ENCODE measurements at places on chromosomes 3 and 15. TPM values are rescaled to one million over a fixed set of nuclear protein-coding genes. Genes with fewer than 3 reads are reported as not detected.

DNA sequence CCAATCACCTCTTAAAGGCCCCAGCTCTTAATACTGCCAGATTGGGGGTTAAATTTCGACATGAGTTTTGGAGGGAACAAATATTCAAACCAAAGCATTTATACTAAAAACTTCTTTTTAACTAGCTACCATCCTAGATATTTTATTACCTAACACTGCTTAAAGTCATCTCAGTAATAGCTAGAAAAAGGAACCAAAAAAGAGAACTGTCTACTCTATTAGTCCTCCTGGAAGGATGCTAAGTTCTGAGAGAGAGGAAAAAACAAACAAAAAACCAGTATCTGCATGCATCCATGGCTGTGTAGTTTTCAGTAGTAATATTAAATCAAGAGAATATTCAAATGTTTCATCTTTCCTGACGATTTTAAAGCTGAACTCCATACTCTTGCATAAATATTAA, 5.8 kb downstream of the CPOX start:
- H3K4me3 ChIP-seq = no peak overlapping the region
- no peak overlapping the region for H3K27ac ChIP-seq
- no peak for DNase-seq
- H3K27me3 ChIP-seq = no peaks in the 10 kb centered on the region
- no peaks in the 10 kb centered on the region for H3K4me1 ChIP-seq

DNA sequence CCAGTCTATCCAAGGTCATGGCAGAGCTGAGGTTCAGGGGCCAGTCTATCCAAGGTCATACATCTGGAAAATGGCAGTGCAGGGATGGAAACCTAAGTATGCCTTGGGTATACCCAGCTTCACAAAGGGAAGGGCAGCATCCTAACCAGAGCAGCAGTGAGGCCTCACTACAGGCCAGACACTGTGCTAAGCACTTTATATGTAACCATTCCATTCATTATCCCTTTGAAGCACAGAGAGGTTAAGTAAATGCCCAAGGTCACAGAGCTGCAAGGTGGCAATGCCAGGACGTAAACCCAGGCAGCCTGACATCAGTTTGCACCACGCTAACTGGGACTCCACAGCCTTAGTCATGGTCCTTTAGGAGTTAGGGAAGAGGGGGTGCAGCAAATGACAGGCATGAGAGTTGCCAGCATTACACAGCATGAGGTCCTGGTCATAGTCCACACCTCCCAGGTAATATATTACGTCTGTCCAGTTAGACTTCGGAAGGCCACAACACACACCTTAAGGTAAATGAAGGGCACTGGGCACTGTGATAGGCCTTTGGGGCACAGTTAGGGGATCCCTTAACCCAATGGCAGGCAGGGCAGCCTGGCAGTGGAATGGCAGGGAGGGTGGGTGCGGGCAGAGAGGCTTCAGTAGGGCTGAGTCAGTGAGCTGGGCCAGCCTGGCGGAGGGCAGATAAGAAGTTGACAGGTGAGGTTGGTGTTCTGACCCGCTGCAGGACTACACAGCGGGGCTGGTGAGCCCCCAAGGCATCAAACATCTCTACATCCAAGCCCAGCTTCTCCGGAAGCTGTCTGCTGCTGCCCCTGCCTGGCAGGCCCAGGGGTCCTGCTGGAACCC, 21.1 kb upstream of the CORO2B start:
- DNase-seq = no peak
- H3K27ac ChIP-seq = no peak overlapping the region
- H3K4me1 ChIP-seq = peaks cover 2% of the 10 kb centered on the region
- H3K27me3 ChIP-seq = no peaks in the 10 kb centered on the region
- H3K4me3 ChIP-seq = no peak overlapping the region

GRCh38 chr3:9976721-9977709, 9.6 kb downstream of the EMC3 start:
- H3K4me1 ChIP-seq = peaks cover 14% of the 10 kb centered on the region
- H3K27ac ChIP-seq = peak overlapping the region; percentile 72
- no peak overlapping the region for H3K4me3 ChIP-seq
- H3K36me3 ChIP-seq = peaks cover 6% of the 10 kb centered on the region
- no peaks in the 10 kb centered on the region for H3K27me3 ChIP-seq

DNA sequence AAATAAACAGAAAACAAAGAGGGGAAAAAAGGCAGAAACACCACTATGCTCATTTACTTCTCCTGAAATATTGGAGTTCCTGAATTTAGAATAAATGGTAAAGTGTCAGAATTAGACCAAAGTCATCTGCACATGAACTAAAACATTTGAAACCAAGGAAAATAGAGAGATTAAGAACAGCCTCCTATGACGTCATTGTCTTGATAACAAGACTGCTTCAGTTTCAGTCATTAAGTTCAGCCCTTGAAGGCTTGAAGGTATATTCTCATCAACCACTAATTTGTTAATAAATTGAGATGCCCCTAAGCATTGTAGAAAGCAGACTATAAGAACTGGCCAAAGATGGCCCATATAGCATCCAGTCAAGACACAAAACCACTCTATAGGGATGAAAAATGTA, 2.5 kb downstream of the SUMF1 start:
- H3K4me1 ChIP-seq = no peaks in the 10 kb centered on the region
- H3K27ac ChIP-seq = no peak overlapping the region
- no peak for DNase-seq
- no peak overlapping the region for H3K4me3 ChIP-seq
- no peaks in the 10 kb centered on the region for H3K36me3 ChIP-seq

Gene CASR
- not detected for polyA plus RNA-seq

Gene QRICH1
- 71.6 TPM for polyA plus RNA-seq

Gene TRPM1
- not detected for polyA plus RNA-seq
